ENCODE measurements at places on chromosomes 12 and 14.

DNA sequence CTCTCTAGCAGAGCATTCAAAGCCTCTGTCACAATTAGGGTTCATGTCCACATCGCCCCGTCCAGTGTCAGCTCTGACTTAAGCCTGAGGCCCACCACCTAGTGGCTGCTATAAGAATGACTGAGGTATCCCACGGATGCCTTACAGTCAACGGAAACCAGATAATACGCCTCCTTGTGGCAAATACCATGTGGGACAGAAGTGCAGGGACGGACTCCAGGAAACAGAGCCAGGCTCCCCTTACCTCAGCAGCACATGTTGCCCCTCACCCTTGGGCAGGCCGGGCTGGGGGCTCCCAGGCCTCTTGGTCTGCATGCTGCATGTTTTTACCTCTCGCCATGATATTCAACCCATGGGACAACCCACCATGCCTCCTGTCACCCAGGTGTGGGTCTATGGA, 86.3 kb downstream of the VWF start:
- DNase-seq, result no peak

DNA sequence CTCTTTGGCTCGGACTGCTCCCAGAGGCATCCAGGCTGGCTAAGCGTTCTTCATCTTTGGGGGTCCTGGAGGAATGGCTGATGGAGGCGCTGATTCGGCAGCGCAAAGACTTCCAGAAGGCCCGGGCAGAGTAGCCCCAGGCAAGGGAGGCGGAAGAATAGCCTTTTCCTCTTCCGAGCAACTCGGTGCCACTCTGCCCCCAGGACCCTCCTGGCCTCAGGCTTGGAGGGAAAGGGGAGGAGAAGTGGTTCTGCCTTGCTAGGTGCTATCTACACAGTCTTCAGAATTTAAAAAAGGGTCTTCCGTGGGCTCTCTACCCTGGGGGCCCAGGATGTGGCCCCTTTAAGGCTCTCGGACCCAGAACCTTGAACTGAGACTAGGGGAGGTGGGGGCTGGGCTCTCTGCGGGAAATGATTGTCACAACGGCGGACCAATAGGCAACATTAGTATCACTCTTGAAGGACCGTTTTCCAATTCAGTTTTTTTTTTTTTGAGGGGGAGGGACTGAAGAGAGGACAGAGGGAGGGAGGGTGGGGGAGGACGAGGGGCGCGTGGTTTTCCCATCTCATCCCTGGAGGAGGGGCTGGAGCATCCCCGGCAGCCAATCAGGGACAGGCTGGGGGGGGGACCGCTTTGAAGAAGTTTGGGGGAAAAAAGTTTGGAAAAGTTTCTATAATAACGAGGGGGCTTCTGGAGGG, at the start of gene NFATC4:
TSS of gene NFATC4 (plus strand) at position 671 of the 698 bp plus-strand sequence. CDS start 157 bp downstream, outside the sequence.
- peak; percentile 88 for DNase-seq

DNA sequence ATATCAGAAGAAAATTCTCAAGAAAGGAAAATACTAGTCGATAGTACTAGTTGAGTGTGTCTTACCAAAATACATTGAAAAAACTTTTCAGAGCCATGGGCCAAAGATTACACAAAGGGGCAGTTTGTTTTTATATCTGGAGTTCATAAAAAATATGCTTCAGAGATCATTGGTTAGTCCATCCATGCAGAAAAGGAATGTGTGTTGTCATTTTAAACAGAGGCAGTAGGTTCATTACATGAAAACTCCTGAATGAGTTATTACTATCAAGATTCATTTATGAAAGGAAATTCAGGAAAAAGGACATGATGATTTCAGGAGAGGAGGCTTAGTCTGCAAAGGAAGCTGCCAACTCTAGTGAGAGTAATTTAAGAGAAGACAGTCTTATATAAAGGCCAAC, 354.8 kb downstream of the AEBP2 start:
- DNase-seq, result no peak

DNA sequence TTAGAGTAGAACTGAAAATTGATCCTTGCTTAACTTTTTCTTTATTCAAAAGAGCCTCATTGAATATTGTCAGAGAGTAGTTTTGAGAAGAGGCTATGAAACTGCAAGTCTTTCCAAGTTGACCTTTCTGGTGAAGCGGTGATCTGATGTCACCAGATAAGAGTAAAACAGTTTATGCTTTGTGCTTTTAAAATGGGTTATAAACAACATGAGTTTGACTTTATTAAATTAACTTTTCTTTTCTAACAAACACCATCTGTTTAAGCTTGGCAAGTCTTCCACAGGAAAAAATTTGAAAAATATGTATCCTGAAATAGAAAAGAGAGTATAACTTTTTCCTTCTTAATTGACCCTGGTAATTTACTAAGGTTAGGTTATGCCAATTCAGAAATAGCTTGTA, 408.7 kb upstream of the NOVA1 start:
- no peak for DNase-seq

DNA sequence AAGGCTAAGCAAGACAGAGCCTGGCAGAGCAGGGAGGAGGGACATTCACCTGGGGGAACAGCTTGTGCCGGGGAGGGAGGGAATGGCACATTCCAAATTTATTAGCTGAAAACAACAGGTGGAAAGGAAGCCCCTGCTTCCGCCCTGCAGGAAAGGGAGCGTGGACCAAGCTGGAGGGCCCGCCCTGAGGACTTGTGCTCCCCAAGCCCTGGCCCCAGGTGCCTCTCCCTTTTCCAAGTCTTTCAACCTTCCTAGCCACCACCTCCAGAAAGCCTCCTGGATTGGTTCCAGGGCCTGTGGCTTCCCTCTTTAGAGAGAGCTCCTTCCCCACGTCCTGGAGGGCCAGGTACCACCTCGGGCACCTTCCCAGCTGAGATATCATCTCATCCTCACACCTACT, 2.7 kb downstream of the DEGS2 start:
- no peak for DNase-seq

DNA sequence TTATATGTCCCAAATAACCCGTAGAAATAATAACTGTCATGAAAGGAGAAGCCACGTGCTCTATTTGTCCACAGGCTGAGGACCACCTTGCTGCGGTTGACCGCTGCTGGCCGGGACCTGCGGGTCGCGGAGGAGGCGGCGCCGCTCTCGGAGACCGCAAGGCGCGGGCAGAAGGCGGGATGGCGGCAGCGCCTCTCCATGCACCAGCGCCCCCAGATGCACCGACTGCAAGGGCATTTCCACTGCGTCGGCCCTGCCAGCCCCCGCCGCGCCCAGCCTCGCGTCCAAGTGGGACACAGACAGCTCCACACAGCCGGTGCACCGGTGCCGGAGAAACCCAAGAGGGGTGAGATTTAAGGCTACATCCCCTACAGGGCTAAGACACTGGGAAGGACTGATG, 21.0 kb downstream of the RPGRIP1 start:
- DNase-seq, result no peak

DNA sequence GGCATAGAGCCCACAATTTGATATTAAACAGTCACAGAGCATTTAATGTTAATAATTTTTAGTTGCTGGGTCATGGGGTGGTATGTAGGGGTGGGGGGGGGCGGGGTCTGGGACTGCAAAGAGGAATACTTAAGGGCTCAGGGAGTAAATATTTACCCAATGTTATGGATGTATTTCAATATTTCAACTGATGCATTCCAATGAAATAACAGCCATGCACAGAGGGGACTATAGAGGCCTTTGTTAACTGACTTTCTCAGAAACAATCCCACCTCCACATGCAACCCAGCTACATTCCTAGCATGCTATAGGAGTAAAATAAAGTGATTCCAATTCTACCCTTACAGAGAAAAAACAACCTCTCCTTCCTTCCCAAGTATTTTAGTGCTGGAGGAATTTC, 7.9 kb upstream of the BBS10 start:
- no peak for DNase-seq

GRCh38 chr14:49892301-49892635, 614 bp upstream of the ARF6 start:
- DNase-seq, result no peak

- no peak for DNase-seq
These were observed 16.0 kb downstream of the PDE1B start for GRCh38 chr12:54565310-54565985.
